ENCODE measurements at places on chromosomes 4 and X.

GRCh38 chr4:106323119-106323518 is 6.8 kb downstream of the AIMP1 start:
- peaks cover 14% of the 10 kb centered on the region for H3K4me1 ChIP-seq
- no peak overlapping the region for H3K4me3 ChIP-seq
- no peaks in the 10 kb centered on the region for H3K27me3 ChIP-seq

- no peak overlapping the region for H3K27ac ChIP-seq
- H3K4me3 ChIP-seq, result no peak overlapping the region
- H3K4me1 ChIP-seq, result no peaks in the 10 kb centered on the region
- H3K36me3 ChIP-seq, result no peaks in the 10 kb centered on the region
Measured at GRCh38 chr4:47686294-47686872, 151.5 kb downstream of the CORIN start.

- no peaks in the 10 kb centered on the region for H3K4me1 ChIP-seq
- no peak overlapping the region for H3K27ac ChIP-seq
- no peak overlapping the region for H3K4me3 ChIP-seq
- no peak for DNase-seq
Measured at GRCh38 chr4:1183985-1184773, 11.8 kb upstream of the SPON2 start.

- H3K36me3 ChIP-seq, result no peaks in the 10 kb centered on the region
- no peaks in the 10 kb centered on the region for H3K27me3 ChIP-seq
- H3K4me3 ChIP-seq, result no peak overlapping the region
- no peak overlapping the region for H3K27ac ChIP-seq
- no peaks in the 10 kb centered on the region for H3K4me1 ChIP-seq
Measured at GRCh38 chr4:90537491-90537890, 410.3 kb downstream of the CCSER1 start.

- H3K27me3 ChIP-seq, result no peaks in the 10 kb centered on the region
- no peak overlapping the region for H3K27ac ChIP-seq
- H3K36me3 ChIP-seq, result no peaks in the 10 kb centered on the region
- no peak for DNase-seq
- no peaks in the 10 kb centered on the region for H3K4me1 ChIP-seq
Measured at GRCh38 chr4:92864096-92864495, 560.3 kb downstream of the GRID2 start.

DNA sequence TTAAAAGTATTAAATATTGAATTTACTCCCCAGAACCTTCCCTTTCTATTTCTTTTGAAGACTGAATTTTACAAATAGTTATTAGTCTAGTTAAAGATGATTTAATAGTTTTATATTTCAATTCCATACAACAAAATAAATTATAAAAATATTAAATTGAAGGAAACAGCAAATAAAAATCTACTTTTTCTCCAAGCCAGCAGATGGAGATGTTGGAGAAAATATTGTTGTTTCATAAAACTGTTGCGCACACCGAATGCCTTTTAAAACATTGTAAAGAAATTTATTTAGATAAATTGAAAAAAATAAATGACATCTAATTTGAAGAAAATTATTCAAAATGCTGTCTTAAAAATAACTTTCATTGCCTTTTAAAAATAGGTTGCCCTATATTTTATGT is 5.5 kb downstream of the GRIA2 start:
- no peaks in the 10 kb centered on the region for H3K4me1 ChIP-seq
- H3K27ac ChIP-seq, result no peak overlapping the region
- H3K36me3 ChIP-seq, result no peaks in the 10 kb centered on the region
- no peak for DNase-seq
- peaks cover 43% of the 10 kb centered on the region for H3K27me3 ChIP-seq
- H3K4me3 ChIP-seq, result no peak overlapping the region

GRCh38 chr4:108135549-108136209 is 33.1 kb downstream of the LEF1 start:
- H3K36me3 ChIP-seq, result no peaks in the 10 kb centered on the region
- no peak overlapping the region for H3K4me3 ChIP-seq
- DNase-seq, result no peak
- peaks cover 9% of the 10 kb centered on the region for H3K27me3 ChIP-seq
- no peaks in the 10 kb centered on the region for H3K4me1 ChIP-seq
